ENCODE measurements at places on chromosomes 4 and X.

- H3K4me3 ChIP-seq = no peak overlapping the region
- H3K27me3 ChIP-seq = no peaks in the 10 kb centered on the region
- no peaks in the 10 kb centered on the region for H3K36me3 ChIP-seq
- no peak for DNase-seq
- H3K27ac ChIP-seq = no peak overlapping the region
Measured at GRCh38 chr4:84917869-84918600, 48.5 kb downstream of the WDFY3 start.

DNA sequence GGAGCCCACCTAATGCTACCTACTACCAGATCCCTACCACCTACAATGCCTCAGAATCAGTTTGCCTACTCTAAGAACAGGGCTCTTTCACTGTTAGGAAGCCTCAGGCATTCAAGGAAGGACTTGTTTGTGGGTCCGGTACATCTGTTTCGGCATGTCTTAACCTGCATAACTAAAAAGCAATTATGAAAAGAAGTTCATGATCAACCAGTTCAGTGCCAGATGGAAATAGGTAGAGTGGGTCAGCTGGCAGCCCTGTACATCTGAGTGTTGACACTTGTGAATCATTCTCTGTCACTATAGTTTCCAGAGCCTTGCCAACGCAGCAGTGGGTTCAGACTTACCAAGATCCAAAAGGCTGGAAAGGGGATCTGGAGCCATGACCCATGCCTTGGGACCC is 3.3 kb downstream of the TMEM185A start:
- no peak overlapping the region for H3K27ac ChIP-seq
- H3K27me3 ChIP-seq = no peaks in the 10 kb centered on the region
- DNase-seq = no peak
- no peaks in the 10 kb centered on the region for H3K36me3 ChIP-seq
- H3K4me1 ChIP-seq = peaks cover 41% of the 10 kb centered on the region

- H3K27ac ChIP-seq = no peak overlapping the region
- DNase-seq = no peak
- H3K36me3 ChIP-seq = no peaks in the 10 kb centered on the region
- peaks cover 4% of the 10 kb centered on the region for H3K27me3 ChIP-seq
- no peak overlapping the region for H3K4me3 ChIP-seq
Measured at GRCh38 chr4:109043286-109043685, 259.2 kb downstream of the COL25A1 start.

DNA sequence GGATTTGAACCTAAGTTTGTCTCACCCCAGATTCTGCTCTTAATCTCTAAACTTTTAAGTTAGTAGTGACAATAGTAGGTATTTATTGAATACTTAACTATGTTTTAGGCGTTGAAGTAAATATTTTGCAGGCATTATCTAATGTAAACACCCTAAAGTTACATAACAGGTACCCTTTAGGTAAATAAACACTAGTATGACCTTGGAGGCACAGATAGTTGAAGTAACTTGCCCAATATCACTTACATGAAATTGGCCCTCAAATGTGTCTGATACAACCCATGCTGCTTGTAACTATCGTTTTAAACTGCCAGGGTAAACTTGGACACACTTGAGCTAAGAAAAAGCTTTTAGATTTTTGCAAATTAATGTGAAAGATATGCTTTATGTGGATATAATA is 3.0 kb downstream of the HPRT1 start:
- no peak for DNase-seq
- H3K4me1 ChIP-seq = peaks cover 5% of the 10 kb centered on the region
- H3K27ac ChIP-seq = no peak overlapping the region
- H3K27me3 ChIP-seq = no peaks in the 10 kb centered on the region
- no peak overlapping the region for H3K4me3 ChIP-seq

- no peak for DNase-seq
- peaks cover 3% of the 10 kb centered on the region for H3K36me3 ChIP-seq
- H3K27ac ChIP-seq = no peak overlapping the region
Measured at GRCh38 chr4:3674479-3674851, 91.7 kb upstream of the ADRA2C start.

GRCh38 chr4:188680004-188680666 is 540.9 kb downstream of the TRIML1 start:
- DNase-seq = no peak
- H3K27ac ChIP-seq = no peak overlapping the region
- no peaks in the 10 kb centered on the region for H3K27me3 ChIP-seq
- H3K4me1 ChIP-seq = no peaks in the 10 kb centered on the region
- H3K4me3 ChIP-seq = no peak overlapping the region

DNA sequence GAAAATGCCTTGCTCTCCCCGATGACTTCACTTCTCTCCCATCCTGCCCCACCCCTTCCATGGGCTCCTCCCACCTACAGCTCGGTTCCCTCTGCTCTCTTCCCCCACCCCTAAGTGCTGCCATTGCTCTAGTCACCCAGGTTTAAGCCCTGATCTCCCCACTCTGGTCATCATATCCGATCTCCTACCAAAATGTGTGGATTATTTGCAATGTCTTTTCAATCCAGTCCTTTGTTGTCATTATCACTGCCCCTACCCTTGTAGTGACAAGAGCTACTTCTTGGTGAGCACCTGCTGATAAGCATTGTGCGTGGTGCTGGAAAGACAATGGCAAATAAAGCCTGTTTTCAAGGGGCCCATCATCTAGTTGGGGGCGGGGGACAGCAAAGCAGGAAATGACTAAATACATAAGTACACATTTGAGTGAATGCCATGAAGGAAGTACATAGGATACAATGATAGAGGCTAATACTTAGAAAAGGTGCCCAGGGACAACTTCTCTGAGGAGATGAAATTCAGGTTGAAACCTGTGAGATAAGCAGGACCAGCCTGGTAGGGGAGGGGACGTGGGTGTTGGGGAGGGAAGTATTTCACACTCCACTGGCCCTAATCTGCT is 63.8 kb downstream of the DLG3 start:
- no peaks in the 10 kb centered on the region for H3K36me3 ChIP-seq
- peaks cover 10% of the 10 kb centered on the region for H3K4me1 ChIP-seq
- H3K4me3 ChIP-seq = no peak overlapping the region

- no peak overlapping the region for H3K27ac ChIP-seq
- H3K36me3 ChIP-seq = peaks cover 3% of the 10 kb centered on the region
- peaks cover 3% of the 10 kb centered on the region for H3K27me3 ChIP-seq
- DNase-seq = no peak
- no peak overlapping the region for H3K4me3 ChIP-seq
Measured at GRCh38 chr4:54066718-54067129, 2.3 kb upstream of the CHIC2 start.
